ENCODE measurements at places on chromosomes 2 and 18. TPM values are rescaled to one million over a fixed set of nuclear protein-coding genes. Genes with fewer than 3 reads are reported as not detected.

SPATA3 gene
- total RNA-seq, result not detected

FAP gene
- total RNA-seq, result not detected

CTLA4 gene
- 278 TPM for total RNA-seq

STPG4 gene
- not detected for total RNA-seq

RGPD3 gene
- total RNA-seq, result 0.32 TPM

COBLL1 gene
- 0.55 TPM for total RNA-seq

- DNase-seq, result no peak
These were observed 118.4 kb downstream of the INO80D start for GRCh38 chr2:205967391-205968075.

DNA sequence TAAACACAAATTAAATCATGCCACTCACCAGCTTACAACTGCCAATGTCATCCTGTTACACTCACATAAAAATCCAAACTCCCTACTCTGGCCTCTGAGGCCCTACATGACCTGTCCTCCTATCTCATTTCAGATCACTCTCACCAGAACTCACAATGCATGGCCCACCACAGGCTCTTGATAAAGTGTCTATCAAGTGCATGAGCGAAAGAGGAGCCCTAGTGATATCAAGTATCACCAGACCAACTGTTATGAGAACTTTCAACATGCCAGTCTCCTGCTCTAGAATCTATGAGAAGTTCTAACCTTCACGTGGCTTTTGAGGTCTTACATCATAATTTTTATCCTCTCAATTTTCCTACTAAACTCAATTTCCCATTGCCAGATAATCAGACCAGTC lies 76.4 kb upstream of the CD226 start:
- no peak for DNase-seq

DNA sequence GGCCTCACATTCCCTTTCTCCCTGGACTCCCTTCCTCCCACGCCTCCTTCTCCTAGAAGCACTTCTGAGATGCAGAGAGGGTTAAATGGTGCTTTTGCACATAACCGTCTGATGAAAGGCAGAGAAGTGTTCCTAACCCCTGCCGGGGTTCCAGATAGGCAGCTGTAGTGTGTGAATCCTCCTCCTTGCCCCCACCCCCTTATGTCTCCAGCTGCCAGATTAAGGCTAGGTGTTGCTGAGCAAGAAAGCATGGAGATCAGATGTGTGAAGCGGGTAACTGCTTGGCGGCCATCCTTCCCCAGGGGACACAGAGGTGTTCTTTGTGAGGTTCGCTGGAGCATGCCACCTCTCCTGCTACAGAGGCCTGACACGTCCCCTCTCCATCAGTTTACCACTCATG lies 88.3 kb downstream of the NRP2 start:
- DNase-seq, result no peak

GRCh38 chr2:138306626-138307025 lies 194.9 kb upstream of the SPOPL start:
- DNase-seq, result no peak

DNA sequence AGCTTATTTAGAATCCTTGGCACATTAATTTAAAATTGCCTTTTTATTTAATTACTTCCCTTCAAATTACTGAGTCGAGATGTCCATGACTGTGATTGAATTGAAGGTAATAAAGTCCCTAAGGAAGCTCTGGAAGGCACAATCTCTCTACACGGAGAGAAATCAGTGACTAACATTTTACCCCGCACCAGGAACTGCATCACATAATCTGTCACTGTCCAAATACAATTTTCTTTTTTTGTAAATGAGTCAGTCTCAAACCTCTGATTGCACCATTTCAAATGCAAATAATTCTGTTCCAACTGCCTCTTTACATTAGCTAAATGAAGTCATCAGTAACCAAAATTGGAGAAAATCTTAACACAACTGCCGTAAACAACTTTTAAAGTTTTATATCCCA lies 311.9 kb downstream of the CCDC178 start:
- DNase-seq, result no peak
